T-helper 2 cell (primary cell): ENCODE measurements at places on chromosomes 2 and 18.

GRCh38 chr18:10400534-10401307 lies 53.7 kb upstream of the APCDD1 start:
- DNase-seq = no peak

- DNase-seq = no peak
These were observed 8.1 kb downstream of the C2orf42 start for GRCh38 chr2:70182689-70183088.

GRCh38 chr18:25457126-25457525 lies 105.2 kb upstream of the ZNF521 start:
- no peak for DNase-seq

DNA sequence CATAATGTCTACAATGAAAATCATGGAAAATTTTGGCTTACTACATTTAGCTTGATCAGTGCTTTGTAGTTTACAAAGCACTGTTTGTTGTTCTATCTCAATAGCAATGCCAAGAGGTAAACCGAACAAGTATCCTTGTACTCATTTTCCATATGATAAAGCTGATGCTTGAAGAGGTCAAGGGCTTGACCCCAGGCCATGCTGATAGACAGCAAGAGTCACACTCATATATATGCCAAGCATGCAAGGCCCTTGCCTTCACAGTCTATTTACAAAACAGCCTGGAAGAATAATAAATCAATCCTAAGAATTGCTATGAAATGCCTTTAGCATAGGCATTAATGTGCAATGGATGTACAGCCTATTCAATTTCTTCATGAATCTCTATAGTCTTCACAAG lies 71.8 kb downstream of the SLC8A1 start:
- DNase-seq = no peak

- DNase-seq = peak; percentile 39
These were observed 2.2 kb downstream of the STAMBP start for GRCh38 chr2:73830871-73831401.

GRCh38 chr2:159206736-159207380 lies 79.6 kb downstream of the WDSUB1 start:
- no peak for DNase-seq

GRCh38 chr2:51335087-51336058 lies 303.4 kb upstream of the NRXN1 start:
- no peak for DNase-seq

GRCh38 chr2:58195662-58196061 lies 45.5 kb downstream of the FANCL start:
- DNase-seq = no peak

GRCh38 chr2:61853086-61853846 lies 594 bp downstream of the FAM161A start:
- DNase-seq = no peak

- DNase-seq = no peak
These were observed 46.3 kb downstream of the GPC1 start for GRCh38 chr2:240481720-240482119.

DNA sequence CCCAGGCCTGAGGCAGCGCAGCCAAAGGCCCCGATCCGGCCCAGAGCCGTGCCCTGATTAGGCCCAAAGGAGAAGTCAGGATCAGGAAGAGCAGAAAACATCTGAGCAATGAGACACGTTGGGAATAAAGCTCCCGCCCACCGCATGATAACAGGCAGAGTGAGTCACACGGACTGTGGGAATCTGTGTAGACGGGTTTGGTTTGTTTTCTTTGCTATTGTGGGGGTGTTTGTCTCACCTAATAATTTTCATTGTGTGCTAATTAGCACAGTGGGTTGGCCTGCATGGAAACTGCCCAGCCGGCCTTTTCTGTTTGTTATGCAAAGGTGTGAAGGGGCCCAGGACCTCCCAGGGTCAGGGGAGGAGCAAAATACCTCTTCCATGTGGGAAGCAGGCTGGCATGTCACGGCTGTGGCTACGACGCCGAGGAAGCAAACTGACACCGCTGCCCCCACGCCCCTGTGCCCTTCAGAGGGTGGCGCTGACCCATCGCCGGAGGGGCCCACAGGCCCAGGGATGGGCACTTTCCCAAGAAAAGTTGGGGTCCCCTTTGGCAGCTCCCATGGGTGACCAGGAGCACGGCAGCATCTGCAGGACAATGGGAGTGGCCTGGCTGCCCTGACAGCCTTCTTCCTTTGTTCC lies 68.4 kb upstream of the CTDP1 start:
- DNase-seq = no peak

DNA sequence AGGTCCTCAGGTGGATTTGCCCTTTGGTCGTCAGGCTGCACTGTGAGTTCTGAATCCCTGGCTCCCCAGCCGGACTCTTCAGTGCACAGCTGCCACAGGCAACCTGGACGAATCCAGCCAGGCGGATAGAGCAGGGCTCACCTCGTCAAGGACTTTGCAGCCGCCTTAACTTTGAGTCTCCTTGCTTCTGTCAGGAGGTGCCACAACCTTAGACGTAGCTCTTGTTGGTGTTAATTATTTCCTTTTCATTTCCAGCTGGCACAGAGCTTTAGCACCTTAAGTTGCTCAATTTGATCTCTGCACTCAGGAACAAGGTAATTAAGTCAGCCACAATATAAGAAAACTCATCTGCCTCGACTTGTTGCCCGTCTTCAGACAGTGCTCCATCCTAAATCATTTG lies 17.7 kb downstream of the SMIM21 start:
- no peak for DNase-seq

DNA sequence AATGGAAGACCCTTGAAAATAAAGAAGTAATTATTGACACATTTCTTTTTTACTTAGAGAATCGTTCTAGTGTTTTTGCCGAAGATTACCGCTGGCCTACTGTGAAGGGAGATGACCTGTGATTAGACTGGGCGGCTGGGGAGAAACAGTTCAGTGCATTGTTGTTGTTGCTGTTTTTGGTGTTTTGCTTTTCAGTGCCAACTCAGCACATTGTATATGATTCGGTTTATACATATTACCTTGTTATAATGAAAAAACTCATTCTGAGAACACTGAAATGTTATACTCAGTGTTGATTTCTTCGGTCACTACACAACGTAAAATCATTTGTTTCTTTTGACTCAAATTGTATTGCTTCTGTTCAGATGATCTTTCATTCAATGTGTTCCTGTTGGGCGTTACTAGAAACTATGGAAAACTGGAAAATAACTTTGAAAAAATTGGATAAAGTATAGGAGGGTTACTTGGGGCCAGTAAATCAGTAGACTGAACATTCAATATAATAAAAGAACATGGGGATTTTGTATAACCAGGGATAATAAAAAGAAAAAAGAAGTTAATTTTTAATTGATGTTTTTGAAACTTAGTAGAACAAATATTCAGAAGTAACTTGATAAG lies 3.3 kb downstream of the PMAIP1 start:
- no peak for DNase-seq

GRCh38 chr2:122749405-122749804 lies 994.0 kb downstream of the TSN start:
- DNase-seq = no peak

DNA sequence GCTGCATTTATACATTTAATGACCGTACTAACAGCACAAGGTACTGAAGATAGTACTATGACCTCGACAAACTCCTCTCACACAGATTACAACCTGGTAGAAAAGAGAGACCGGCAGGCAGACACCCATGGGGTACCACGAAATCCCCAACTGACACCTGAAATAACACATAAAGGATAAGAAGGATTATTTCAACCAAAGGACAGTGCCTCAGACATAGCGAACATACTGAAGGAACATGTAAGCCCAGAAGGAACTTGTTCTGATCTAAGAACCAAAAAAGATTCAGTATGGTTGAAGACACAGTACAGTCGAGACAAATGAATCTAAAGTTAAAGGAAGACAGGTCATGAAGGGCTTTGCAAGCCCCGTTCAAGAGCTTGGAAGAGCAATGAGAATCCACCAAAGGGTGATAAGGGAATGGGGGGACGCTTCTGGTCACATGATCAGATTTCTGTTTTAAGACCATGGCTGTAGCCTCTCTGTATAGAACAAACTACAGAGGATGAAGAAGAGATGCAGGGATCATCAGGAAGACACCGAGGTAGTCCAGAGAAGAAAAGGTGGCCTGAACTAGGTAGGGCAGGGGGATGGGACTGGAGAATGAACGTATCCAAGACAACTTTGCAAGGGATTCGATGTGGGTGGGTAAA lies 902 bp downstream of the MCFD2 start:
- DNase-seq = no peak

GRCh38 chr2:208175069-208175839 lies 11.9 kb upstream of the CRYGA start:
- no peak for DNase-seq

GRCh38 chr2:95383635-95384027 lies 18.9 kb upstream of the FAHD2A start:
- no peak for DNase-seq

DNA sequence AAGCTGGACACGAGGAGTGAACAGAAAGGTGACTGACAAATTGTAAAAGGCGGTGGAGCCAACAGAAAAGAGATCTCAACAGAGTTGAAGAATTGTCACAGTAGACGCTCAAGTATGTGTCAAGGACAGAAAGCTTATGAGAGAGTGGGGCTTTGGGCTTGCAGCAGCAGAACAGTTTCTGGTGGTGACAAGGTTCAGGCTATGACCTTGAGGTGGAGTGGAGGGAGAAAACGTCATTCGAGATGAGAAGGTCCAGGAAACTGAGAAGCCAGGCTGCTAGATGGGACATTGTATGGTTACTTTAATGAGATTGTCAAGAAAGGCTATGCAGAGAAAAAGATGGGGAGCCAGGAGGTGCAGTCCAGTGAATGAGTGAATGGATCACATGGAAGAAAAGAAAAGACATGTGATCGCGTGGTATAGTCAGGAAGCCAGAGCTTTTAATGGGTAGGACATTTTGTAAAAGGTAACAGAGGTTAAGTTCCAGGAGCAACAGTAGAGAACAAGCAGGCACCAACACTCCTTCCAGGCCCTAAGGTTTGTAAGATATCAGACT lies 91.1 kb upstream of the EPC2 start:
- DNase-seq = no peak

- no peak for DNase-seq
These were observed 247.9 kb upstream of the NT5C1B start for GRCh38 chr2:18837240-18837639.

GRCh38 chr18:79631096-79631507 lies 48.5 kb upstream of the CTDP1 start:
- no peak for DNase-seq

DNA sequence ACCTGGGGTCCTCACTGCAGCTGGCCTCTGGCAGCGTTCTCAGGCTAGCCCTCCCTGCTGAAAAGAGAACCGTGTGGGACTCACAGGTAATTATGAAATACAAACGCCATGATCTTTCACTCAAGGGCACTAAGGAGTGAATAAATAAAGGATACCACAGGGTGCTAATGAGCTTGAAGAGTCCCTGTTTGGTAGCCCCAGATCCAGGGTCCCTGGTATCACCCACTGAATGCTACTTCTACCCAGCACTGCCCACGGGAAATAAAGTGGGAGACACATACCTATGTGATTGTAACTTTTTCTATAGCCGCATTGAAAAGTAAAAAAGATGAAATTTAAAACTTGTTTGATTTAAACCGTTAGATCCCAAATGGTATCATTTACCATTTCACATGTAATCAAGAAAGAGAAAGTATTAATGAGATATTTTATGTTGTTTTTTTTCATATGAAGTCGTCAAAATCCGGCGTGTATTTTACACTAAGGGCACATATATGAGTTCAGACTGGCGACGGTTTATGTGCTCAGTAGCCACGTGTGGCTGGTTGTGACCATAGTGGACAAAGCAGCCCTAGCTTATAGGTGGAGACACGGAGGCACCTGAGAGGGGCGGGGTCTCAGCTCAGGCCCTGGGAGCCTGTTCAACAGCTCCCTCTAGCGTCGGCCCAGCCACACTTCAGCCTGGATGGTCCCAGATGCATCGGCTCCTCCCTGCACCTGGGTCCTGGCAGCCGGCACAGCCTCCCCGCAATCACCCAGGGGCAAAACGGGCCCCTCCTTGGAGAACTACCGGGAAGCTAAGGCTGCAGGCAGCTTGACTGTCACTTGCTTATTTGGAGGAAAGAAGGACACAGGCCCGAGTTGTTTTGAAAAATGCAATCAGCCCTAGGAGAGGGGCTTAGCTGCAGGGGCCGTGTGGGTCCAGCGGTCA lies 39.2 kb downstream of the ODC1 start:
- DNase-seq = peak; percentile 60

DNA sequence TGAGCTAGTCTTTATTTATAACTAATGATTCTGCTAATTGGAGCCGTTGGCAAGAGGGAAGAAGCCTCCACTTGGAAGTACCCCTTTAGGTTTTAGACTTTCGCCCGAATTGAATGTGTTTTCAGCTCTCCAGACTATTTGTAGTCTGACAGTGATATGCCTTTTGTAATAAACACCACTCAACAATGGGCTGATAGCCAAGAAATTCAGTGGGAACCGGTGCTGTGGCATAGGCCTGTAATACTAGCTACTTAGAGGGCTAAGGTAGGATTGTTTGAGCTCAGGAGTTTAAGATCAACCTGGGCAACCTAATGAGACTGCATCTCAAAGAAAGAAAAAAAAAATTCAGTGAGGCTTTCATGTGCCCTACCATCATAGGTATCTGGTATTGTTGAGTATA lies 13.6 kb upstream of the ZSCAN30 start:
- DNase-seq = no peak

DNA sequence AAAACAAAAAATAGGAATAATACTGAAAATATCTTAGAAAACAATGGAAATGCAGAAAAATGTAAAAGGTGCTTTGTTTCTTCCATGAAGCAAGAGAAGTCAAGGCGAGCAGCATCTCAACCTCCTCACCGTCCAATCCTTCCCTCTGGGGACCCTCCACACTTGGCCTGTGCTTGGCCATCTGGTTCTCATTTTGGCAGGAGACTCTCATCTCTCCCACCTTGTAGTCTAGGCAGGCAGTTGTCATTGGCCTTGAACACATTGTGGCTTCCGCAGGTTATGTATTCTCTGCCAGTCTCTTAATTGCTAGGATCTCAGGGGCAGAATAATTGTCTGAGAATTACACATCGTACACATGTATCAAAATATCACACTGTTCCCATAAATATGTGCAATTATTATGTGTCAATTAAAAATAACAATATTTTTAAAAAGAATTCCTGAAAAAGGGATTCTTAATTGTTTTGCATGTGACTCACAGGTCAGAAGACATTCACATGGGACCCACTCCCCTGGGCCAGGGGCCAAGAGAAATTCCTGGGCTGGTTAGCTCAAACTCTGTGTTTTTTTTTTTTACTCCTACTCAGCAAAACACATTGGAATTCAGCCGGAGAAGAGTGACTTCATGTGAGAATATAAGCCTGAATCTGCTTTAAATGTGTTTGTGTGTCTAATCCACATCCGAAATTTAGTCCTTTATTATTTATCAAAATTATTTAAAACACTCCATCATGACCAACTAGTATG lies 14.0 kb upstream of the ANKRD62 start:
- no peak for DNase-seq
